ENCODE measurements at places on chromosomes 3 and 15. TPM values are rescaled to one million over a fixed set of nuclear protein-coding genes. Genes with fewer than 3 reads are reported as not detected.

Gene RIOX2
- total RNA-seq: 9.5 TPM

Gene SKOR1
- not detected for total RNA-seq

Gene CP
- 68.4 TPM for total RNA-seq

DNA sequence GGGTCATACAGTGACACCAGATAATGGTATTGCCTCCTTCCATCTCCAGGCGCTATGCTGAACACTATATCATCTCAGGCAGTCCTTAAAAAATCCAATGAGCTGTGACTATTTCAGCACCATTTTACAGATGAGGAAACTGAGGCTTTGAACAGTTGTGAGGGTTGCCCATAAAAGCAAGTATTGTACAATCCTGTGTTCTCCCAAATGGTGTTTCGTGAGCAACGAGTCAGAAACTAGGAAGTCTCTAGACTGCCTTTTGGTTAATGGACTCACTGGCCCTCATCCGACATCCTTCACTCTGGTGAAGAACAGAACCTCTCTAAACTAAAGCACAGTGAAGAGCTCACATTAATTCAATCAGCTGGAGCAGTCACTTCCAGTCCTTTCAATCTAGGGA lies 61.8 kb downstream of the ATP8B4 start:
- DNase-seq: no peak

- no peak for DNase-seq
These were observed 12.7 kb upstream of the LMCD1 start for GRCh38 chr3:8488877-8489276.

GRCh38 chr15:67110958-67111864 lies 45.8 kb downstream of the SMAD3 start:
- no peak for DNase-seq

DNA sequence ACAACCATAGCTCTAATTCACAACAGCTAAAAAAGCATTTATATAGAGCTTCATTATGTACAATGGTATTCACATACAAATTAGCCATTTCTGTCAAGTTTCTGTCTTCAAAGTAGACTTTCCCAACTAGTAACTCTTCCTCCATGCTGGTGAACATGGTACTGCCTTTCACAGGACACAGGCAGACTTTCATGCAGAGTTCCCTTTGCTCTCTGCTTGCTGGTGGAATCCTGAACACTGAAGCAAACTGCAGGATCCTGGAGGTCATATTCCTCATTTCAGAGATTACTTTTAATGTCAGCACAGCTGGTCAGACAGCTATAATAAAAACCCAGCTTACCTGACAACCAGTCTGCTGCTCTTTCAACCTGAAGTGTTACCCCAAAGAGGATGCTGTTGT lies 53.6 kb downstream of the TASOR start:
- no peak for DNase-seq

DNA sequence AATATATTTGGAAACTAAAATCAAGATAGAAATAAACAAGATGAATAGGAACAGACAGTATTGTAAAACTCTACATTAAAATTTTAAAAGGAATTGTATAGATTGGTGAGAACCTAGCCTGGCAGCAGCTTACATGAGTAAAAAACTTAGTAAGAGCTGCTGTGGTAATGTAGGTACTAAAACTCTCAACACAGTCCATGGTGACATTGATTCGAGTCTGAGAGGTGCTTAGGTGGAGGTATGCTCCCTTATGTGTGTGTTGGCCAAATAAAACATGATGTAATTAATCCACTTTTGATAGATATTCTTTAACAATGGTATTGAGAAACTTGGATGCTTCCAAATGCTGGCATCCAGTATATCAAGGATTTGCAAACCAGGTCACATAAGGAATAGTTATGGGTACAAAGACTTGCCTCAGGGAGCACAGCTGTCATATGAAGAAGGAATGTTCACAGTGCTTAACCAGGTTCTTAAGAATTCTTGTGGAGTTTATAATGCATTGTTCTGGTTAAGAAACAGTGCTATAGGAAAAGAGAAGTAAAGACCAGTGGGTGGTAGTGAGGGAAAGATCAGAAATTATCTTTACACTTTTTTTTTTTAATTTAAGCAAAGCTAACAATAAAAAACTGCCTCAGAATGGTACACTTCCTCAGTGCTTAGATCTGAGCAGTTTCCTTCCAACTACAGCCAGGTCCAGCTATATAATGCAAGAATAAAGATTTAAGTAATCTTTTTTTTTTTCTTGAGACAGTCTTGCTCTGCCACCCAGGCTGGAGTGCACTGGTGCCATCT lies 24.6 kb upstream of the IL20RB start:
- no peak for DNase-seq

- no peak for DNase-seq
These were observed 96.0 kb upstream of the MYZAP start for GRCh38 chr15:57495554-57496165.

DNA sequence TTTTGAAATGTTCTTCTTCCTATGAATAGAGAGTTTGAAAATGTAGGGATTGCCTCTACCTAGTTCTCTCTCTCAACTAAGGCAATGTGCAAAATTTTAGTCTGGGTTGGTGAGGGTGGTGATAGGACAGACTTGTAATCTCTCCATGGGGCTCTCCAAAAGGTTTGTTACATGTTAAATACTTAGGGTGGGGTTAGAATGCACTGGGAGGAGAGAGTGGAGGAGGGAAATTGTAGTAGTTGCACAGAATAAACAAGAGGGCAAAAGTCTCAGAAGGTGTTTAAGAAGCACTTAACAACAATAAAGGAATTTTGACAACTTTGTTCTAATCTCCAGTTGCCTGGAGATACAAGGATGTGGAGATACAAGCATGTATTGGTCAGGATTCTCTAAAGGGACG lies 230.4 kb downstream of the NECTIN3 start:
- no peak for DNase-seq

- peak; percentile 76 for DNase-seq
These were observed 4.2 kb downstream of the ACOX2 start for GRCh38 chr3:58532794-58533220.

All from right atrium auricular region (tissue), 2 donors.